ENCODE measurements at places on chromosomes 3 and 15.

DNA sequence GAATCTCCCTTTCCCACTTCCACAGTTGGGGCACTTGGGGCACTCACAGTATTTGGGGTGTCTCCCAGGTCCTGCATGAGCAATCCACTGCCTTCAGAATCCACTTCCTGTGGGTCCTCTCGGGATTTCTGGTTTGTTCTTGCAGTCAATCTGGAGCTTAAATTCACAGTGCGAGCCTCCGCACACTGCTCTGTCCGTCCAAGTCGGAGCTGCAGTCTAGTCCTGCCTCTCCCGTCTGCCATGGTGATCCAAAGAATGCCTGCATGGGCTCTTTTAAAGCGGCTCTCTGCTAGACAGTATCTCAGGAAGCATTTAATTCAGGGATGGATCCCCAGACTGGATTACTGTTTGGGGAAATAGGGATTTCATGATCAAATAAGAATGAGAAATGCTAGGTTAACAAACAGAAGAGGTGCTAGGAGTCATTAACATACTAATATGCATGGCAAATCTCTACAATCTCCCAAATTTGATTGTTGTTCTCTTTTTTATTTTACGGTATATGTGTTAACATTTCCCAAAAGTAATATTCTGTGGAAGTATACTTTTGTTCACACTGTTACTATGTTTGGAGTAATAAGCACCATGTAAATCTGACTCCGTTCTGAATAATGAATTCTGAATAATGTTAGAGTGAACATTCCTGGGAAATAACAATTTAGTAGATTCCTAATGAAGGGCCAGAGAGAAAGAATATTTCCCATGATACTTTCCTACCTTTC, 142.5 kb downstream of the HCN4 start:
- no peak for DNase-seq

GRCh38 chr3:148439254-148439822, 258.4 kb upstream of the AGTR1 start:
- DNase-seq: no peak

- DNase-seq: no peak
Observed at GRCh38 chr3:27034255-27034654, 334.9 kb downstream of the NEK10 start.

GRCh38 chr3:21294768-21295167, 456.2 kb downstream of the ZNF385D start:
- DNase-seq: no peak

- no peak for DNase-seq
Observed at GRCh38 chr15:87826119-87826747, 430.3 kb downstream of the NTRK3 start.

DNA sequence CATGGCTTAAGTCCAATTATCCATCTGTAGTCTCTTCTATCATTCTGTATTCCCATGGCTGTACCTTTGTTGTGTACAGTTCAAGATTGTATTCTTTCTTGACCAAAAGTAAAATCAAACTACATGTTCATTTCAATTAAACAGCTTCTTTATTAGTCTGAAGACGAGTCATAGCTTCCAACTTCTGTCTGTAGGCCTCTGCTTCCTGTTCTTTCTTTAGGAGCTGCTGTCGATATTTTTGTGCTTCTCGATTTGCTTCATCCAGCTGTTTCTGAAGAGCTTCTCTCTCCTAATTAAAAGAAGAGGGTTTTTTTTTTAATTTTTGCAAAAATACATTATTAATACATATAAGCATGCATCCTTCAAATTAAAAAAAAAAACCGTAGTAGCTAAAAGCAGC, 13.0 kb upstream of the HDC start:
- DNase-seq: no peak

GRCh38 chr3:196502775-196503195, 783 bp downstream of the RNF168 start:
- peak; percentile 46 for DNase-seq

- no peak for DNase-seq
Observed at GRCh38 chr15:63332367-63333124, 49.1 kb downstream of the CA12 start.

GRCh38 chr3:14991818-14992612, 44.6 kb downstream of the NR2C2 start:
- DNase-seq: no peak

GRCh38 chr3:45972534-45973402, 22.9 kb downstream of the FYCO1 start:
- DNase-seq: no peak

GRCh38 chr3:13668136-13668535, 119.2 kb downstream of the FBLN2 start:
- DNase-seq: no peak

- no peak for DNase-seq
Observed at GRCh38 chr3:61812517-61812916, 251.1 kb downstream of the PTPRG start.

DNA sequence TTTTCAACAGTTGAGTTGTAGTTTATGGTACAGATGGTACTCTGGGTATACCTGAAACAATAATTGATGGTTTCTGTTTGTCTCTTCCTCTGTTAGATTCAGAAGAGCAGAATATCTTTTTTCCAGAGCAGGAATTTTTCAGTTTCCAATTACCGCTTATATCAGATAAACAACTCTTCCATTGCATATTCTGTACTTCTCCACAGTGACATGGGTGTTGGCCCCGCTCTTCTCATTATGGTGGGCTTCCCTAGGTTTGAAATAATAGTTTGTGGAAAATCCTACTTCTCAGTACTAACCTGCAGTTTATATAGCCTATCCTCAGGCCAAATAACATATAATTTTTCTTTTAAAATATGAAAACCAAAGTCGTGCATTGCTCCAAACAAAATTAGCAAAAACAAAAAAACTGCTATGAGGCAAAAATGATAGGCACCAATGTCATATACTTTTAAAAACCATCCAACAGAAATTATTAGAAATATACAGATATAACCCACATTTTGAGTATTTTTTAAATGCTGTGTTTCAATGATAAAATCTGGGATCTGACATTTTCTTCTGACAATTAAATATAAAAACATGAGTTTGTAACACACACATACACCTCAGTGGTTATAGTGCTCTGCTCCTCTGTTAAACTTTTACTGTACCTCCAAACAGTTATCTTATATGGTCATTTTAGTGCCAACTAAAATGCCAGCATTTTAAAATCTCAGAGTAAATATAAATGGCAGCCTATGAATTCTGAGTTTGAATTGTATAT, 56.8 kb downstream of the CMSS1 start:
- DNase-seq: no peak

DNA sequence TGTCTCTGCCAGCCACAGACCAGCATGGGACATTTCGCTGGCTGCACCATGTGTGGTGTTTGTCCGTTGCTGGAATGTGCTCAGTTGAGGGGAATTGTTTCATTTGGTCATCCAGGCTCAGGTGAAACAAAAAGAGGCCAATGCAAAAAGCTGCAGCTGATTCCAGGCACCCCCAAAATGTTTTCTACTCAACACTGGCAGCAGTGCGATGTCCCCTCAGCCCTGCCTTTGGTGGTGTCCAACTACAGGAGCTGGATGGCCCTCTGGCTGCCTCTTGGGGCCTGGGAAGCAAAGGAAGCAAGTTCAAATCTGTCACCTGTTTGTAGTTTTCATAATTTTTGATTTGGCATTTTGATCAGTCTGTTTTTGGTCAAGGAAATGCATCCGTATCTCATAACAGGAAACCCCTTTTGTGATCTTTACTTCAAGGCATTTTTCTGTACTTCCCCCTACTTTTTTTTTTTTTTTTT, 141.8 kb downstream of the EEFSEC start:
- DNase-seq: no peak

GRCh38 chr15:57878573-57878972, 172.1 kb downstream of the POLR2M start:
- DNase-seq: no peak

DNA sequence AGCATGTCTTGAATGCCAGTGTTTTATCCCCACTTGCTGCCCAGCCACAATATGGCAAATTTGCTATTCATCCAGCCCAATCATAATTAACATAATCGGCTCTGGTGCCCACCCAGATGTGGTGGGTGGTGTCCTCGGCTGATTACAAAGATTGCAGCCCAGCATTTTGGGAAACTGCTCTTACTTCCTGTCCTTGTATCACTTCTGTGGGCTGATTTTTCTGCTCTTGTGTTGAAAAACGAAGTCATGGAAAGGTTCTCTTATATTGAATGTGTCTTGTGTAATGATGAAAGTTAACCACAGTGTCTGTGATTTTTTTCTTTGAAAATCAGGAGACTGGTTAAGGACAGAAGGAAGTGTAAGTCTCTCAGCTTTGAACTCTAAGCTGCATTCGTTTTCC, 141.7 kb downstream of the CACNA2D3 start:
- no peak for DNase-seq

DNA sequence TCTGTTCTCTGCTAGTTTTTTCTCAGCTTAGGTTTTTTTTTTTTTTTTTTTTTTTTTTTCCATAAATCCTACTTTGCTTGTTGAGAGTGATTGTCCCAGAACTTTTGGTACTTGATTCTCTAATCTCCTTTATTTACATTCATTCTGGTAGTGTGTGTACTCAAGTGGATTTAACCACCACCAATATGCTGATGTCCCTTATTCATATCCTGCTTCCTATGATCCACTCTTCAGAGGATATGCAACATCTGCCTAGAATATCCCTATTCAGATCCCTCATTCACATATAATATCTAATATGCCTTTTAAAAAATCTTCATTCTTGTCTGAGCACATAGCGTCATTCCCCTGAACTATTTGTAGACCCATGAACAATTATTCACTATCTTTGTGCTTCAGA, 342.9 kb downstream of the VGLL3 start:
- DNase-seq: no peak

- no peak for DNase-seq
Observed at GRCh38 chr3:147572970-147573340, 163.8 kb downstream of the ZIC1 start.

- DNase-seq: no peak
Observed at GRCh38 chr15:64023220-64023619, 23.1 kb downstream of the DAPK2 start.

GRCh38 chr3:104596054-104596453, 770.7 kb upstream of the ALCAM start:
- no peak for DNase-seq

- peak; percentile 8 for DNase-seq
Observed at GRCh38 chr3:138862924-138863775, 28.4 kb upstream of the PIK3CB start.

GRCh38 chr3:52990637-52991036, 55.2 kb downstream of the SFMBT1 start:
- no peak for DNase-seq

- no peak for DNase-seq
Observed at GRCh38 chr15:57583720-57584119, 8.0 kb upstream of the MYZAP start.

DNA sequence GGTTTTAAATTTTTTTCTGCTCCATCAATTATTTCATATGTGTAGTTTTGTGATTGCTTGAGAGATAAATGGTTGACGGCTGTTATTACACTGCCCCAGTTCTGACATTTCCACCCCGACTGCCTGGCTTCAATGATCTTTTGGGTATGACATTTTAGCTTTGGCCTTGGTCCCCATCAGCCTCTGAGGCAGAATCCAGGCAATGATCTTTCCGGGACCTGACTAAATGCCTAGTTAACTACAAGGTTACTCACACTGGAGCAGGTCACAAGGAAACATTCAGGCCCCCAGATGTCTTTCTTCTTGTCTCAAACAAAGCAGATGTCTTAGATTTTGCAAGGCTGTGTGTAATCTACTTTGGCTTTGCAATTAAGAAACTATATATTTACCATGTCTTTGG, 61.1 kb upstream of the TMCO5A start:
- no peak for DNase-seq

DNA sequence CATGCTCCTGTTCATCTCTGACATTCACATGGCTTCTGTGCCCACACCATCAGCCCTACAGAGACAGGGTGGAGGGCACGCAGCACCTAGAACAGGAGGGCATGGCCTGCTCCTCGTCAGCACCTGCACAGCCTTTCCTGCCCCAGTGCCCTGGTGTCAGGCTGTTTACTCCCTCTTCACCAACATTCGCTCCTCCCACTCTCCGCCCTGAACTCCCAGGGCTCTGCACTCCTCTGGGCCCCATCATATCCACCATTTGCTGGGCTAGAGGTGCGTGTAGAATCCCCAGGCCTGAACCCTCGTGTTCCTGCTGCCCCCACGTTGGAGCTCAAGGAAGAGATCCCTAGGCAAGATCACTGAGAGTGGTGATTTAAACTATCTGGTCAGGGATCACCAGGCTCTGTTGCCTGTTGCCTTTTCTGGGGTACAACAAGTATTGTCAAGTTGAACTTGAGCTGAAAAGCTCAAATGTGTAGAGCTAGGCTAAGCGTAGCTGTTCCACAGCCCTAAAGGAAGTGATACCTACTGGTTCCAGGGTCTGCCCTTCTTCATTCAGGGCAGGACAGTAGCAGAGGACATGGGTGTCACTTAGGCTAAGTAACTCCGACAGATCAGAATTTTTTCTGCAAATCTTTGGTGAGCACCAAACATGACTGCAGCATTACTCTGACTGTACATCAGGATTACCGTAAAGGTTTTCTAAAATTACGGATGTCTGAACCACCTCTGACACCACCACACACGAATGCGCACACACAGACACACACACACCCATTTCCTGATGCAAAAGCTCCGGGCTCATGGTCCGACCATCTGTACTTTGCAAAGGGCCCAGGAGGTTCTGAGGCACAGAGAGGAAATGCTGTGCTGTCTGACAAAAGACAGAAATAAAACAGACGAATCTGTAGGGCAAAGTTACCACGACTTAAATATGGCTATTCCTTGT, 43.7 kb upstream of the GNB5 start:
- DNase-seq: no peak

- DNase-seq: no peak
Observed at GRCh38 chr3:25654576-25654975, 10.1 kb downstream of the TOP2B start.

- no peak for DNase-seq
Observed at GRCh38 chr15:88125576-88125975, 131.0 kb downstream of the NTRK3 start.

- no peak for DNase-seq
Observed at GRCh38 chr3:8741581-8742261, 8.1 kb downstream of the CAV3 start.

- DNase-seq: no peak
Observed at GRCh38 chr3:34256791-34257190, 458.4 kb downstream of the PDCD6IP start.

GRCh38 chr3:145889730-145890129, 271.3 kb downstream of the PLOD2 start:
- no peak for DNase-seq

- no peak for DNase-seq
Observed at GRCh38 chr15:37106490-37107001, 6.2 kb upstream of the MEIS2 start.

- no peak for DNase-seq
Observed at GRCh38 chr15:62392376-62392775, 227.3 kb upstream of the C2CD4B start.
